Fibroblast of skin of right biceps (primary cell): ENCODE measurements at places on chromosomes 3 and 15.

GRCh38 chr3:27553886-27554540, 69.8 kb upstream of the SLC4A7 start:
- peak; percentile 51 for DNase-seq

DNA sequence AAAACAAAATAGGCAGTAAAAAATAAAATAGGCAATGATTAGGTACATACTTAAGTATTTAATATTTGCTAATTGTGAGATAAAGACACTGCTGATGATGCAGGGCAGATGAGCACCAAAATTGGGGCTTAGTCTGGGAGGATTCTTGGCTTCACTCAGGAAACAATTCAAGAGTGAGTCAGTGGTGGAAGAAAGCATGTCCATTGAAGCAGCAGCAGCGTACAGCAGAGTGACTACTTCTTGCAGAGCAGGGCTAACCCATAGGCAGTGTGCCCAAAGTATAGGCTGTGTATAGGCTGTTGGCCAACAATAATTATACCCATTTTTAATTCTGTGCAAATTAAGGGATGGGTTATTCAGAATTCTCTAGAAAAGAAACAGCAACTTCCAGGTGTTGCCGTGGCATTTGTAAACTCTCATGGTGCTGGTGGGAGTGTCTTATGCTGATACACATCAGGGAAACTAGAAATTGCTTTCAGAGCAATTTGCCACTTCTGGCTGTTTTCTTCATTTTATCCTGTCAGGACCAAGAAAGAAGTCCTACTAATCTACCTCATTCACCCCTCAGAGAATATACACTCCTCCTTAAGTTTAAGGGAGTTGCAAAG, 317.3 kb upstream of the NAALADL2 start:
- peak; percentile 49 for DNase-seq

- no peak for DNase-seq
These were observed 10.1 kb upstream of the CAMK1 start for GRCh38 chr3:9779721-9780457.

- peak; percentile 56 for DNase-seq
These were observed 533.9 kb downstream of the TBL1XR1 start for GRCh38 chr3:176663387-176663786.

- DNase-seq = no peak
These were observed 200.2 kb upstream of the LINGO1 start for GRCh38 chr15:77832874-77833273.
